Amniotic stem cell (primary cell): ENCODE measurements at places on chromosomes 4 and X.
A peak's percentile ranks its signal among the peaks of the same experiment; 100 is the strongest.

DNA sequence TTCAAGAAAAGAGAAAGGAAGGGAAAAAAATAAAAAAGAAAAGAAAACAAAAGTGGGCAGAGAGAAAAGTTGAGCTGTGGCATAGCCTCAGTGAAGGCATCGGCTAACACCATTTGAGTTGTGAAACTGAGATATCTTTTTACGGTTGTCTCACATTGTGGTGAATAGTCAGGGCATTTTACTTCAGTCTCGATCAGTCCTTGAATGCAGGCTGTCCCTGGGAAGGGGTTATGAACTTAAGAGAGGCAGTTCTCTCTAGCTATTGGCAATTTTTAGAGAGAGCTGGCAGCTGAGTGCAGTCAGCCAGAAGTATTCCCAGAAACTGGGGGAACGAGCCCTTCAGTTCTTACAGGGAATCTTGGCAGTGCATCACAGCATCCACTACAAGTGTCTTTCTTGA is 93.5 kb upstream of the SLC6A14 start:
- DNase-seq: no peak

DNA sequence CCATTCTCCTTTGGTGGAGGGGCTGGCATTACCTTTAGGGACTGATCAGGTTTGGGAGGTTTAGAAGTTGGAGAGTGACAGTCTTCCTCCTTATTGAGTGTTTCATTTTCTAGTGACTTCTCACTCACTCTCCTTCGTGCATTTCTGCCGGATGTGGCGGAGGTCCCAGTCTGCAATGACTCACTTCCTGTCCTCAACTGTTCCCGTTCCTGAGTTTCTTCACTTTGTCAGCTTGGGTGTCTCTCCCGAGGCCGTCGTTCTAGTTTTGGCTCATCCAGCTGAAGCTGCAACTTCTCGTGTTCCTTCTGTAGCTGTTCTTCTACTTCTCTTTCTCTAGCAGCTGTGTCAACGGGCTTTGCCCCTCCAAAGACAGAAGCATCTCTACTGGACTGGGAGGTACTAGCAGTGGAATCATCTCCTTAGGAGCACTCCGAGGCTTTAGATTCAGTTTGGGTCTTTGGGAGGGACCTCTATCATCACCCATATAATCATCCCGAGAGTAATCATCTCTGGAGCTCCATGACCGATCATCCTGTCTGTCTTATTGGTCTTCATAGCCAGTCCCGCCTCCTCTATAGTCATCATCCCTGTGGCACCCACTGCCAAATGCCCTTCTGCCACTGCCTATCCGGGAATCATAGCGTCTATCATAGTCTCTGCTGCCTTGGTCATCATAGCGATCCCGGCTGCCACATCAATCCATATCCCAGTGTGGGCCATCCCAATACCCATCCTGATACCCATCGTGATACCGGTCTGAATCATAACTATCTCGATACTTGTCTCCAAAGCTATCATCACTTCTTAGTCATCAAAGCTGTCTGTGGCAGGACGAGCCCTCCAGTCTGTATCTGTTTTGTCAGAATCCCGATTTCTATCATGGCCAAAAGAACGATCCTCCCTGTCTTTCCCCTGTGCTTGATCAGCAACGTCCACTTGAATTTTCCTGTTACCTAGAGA is 35.3 kb upstream of the VSIG4 start:
- DNase-seq: no peak

GRCh38 chr4:39319676-39320075 is 46.5 kb downstream of the RFC1 start:
- peak; percentile 55 for DNase-seq

DNA sequence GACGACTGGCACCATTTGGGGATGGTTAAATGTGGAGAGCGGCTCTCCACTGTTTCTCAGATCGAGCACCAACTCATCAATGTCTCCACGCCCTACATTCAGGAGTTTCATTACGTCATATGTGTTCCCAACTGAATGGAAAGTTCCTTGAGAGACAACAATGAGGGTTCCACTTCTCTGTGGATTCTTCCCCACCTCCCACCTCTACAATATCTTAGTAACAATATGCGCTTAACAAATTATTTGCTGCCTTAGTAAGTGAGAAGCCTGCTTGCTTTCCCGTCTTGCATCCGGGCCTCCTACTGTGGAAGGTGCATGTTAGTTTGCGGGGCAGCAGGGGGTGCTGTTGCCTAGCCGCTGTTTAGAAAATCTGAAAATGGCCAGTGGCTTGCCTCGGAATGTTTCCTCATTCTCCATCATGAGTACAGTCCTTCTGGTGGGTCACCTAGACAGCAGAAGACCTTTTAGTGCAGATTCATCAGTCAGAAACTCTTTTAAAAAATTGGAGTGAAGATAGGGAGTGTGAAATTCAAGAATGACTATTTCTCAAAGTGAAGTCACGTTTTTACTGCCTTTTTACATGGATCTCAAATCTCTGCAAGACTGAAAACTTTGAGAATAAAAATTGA is 55.7 kb downstream of the PHOX2B start:
- DNase-seq: peak; percentile 16

- DNase-seq: no peak
These were observed 133.6 kb upstream of the FAM9C start for GRCh38 chrX:13177921-13178566.

DNA sequence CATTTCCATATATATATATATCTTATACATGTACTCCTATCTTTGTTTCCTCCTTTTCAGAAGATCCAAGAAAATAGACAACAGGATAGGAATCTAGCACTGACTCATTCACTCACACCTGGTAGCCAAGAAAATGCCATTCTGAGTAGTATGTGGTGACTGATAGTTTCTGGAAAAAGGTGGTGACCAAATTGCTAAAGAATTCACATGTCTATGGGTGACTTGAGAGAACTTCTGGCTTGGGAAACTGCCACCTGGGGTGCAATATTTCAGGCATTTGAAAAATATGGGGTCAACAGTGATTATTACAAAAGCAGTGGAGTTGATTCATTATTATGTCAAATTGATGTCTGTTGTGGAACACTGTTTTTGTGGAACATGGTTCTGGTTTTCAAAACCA is 605.1 kb downstream of the PCDH18 start:
- no peak for DNase-seq

DNA sequence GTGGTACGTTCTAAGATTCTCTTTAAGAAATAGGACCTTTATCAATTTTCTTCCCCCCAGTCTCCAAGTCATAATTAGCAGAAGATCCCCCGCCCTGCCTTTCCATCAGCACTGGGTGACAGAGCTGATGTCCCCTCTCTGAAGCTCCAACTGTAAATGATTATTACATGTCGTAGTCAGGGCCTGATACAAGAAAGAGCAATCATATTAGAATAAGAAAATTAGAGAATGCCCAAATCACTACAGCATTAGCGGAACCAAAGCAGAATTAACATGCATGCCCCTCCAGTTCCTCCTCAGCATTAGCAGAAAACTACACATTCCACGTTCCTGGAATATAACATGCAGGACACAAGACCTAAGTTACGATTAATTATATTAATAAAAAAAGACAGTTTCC is 717 bp downstream of the GPM6B start:
- DNase-seq: no peak

DNA sequence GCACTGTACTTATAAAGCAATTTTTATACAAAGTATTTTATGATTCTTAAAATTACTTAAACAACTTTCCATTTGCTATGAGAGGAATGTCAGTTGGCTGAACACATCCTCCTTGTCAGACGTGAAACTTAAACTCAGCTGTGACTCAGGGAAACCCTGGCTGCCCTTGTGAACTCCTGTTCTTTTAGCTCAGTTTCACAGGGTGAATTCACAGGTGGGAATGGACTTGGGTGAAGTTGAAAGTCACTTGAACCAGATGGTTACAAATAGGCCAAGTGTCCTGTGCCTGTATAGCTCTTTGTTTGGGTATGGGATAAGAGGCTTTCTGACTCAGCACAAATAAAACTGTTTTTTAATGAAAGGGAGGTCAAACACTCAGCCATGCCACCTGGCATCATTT is 67.4 kb upstream of the FAM47B start:
- no peak for DNase-seq

DNA sequence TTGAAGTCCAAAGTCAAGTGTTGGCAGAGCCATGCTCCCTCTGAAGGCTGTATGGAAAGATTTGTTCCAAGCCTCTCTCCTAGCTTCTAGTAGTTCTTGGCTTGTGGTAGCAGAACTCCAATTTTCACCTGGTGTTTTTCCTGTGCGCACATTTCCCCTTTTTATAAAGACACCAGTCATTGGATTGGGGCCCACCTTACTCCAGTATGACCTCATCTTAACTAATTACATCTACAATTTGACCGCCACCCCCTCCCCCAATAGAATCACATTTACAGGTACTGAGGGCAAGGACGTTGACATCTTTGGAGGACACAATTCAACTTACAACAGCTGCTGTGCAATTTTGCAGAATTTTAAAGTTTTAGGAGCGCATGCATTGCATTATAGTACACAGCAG is 16.8 kb downstream of the RAB39B start:
- no peak for DNase-seq

GRCh38 chr4:60884587-60884986 is 315.5 kb upstream of the ADGRL3 start:
- DNase-seq: no peak

DNA sequence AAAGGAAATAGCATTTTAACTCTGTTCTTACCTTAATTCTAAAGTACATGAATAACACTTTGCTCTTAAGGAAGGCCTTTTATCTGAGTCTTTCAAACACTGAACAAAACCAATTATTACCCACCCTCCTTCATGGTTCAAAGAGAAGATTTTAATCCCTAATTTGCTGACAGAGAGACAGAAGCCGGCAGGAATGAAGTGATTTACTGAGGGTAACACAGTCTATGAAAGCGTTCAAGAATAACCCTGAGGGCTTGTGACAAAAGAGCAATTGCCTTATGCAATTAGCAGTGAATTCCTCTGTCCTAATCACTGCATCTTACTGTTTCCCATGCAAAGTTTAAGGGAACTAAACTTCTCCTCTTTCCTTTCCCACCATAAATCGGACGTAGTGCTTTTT is 144.1 kb downstream of the PACRGL start:
- no peak for DNase-seq

DNA sequence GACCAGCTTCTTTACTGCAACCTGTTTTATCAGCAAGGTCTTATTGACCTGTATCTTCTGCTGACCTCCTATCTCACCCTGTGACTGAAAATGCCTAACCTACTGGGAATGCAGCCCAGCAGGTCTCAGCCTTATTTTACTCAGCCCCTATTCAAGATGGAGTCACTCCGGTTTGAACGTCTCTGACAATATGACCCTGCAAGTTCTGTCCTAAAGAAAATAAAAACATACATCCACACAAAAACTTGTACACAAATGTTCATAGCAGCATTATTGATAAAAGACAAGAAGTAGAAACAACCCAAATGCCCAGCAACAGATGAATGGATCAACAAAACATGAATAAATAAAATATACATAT is 59.5 kb upstream of the FAM9C start:
- DNase-seq: no peak

DNA sequence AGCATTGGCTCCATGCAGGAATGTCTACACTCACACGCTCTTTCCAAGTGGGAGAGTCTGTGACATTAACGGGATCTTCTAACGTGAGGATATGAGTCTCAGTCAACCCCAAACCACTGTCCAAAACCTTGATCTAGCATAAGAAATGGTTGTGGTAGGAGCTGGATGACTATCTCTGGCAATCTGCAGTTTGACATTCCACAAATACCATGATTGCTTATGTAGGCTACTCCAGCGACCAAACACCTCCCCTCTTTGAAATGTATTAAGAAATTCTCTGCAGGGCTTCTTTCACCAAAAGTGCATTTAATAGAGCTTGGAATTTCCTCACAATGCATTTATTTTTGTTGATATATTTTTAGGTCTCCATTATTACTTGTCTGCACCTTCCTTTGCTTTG is 14.1 kb upstream of the STX18 start:
- DNase-seq: no peak

DNA sequence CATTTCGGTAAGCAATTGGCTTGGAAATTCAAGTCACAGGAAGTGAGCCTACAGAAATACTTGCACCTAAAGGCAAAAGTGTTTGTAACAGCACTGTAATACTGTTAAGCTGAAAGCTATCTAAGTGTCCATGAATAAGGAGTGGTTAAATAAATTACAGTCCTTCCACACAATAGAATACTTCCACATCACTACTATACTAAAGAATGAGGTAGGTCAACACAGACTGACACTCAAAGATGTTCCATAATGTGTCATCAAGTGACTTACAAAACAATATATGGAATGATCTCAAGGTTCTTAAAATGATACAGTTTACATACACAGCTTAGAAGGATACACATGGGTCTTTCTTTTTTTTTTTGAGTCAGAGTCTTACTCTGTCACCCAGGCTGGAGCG is 27.0 kb downstream of the SLC10A6 start:
- DNase-seq: no peak

- DNase-seq: no peak
These were observed 692.0 kb upstream of the FAM241A start for GRCh38 chr4:111453216-111453615.

DNA sequence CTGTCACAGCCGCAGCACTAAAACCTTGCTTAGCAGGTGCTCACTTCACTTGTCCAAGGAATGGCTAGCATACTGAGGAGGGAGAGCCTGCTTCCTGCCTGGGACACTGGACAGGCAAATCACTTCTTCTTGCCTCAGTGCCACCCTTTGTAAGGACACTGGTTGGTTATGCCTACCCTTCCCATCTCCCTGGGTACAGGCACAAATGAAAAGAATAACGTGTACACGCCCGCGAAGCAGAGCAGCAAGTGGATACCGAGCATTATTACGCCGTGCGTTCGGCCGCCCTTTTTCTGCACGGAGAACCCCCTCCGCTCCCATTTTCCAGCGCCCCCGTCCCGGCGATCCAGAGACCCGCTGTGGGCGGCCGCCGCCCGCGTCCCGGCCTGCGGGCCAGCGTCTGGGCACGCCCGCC is 338 bp upstream of the KLHL2 start:
- no peak for DNase-seq

DNA sequence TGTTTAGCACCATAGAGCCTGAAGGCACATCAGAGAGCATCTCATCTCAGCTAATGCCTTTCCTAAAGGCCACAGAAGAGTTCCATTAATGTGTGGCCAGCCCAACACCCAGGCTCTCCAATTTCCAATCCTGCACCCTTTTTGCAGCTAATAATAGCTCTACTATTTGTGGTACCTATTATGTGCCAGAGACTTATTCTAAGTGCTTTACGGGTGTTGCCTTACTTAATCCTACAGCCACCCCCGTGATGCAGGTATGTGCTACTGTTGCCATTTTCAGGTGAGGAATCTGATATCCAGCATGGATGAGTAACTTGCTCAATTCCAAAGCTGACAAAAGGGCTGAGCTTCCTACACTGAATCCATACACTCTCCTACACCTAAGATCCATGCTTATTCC is 217.6 kb upstream of the GALNT7 start:
- DNase-seq: no peak

GRCh38 chr4:74612837-74613236 is 167.9 kb downstream of the AREG start:
- no peak for DNase-seq
